ENCODE measurements at places on chromosomes 6 and 20. TPM values are rescaled to one million over a fixed set of nuclear protein-coding genes. Genes with fewer than 3 reads are reported as not detected.

KIFC1 gene
- total RNA-seq = 10.5 TPM

ANGPT4 gene
- 0.04 TPM for total RNA-seq

LST1 gene
- total RNA-seq = 9.0 TPM

GLP1R gene
- total RNA-seq = under 0.01 TPM

THBD gene
- 5.1 TPM for total RNA-seq

PRL gene
- 0.13 TPM for total RNA-seq

TPD52L1 gene
- total RNA-seq = 39.8 TPM

HLA-DRB5 gene
- 8.4 TPM for total RNA-seq

PRKN gene
- total RNA-seq = 4.0 TPM

PREX1 gene
- 17.3 TPM for total RNA-seq

SAPCD1 gene
- total RNA-seq = 2.7 TPM

PET117 gene
- total RNA-seq = 10.7 TPM

IP6K3 gene
- total RNA-seq = 27.8 TPM

RIMS4 gene
- total RNA-seq = 5.7 TPM

ISM1 gene
- total RNA-seq = 1.4 TPM

GGTLC1 gene
- not detected for total RNA-seq

PHF10 gene
- 32.5 TPM for total RNA-seq

CST4 gene
- total RNA-seq = not detected

ATP6V1G2 gene
- total RNA-seq = 1.4 TPM

AIF1 gene
- total RNA-seq = 29.2 TPM

C2 gene
- total RNA-seq = 3.7 TPM

SCAND1 gene
- 26.4 TPM for total RNA-seq

TPX2 gene
- total RNA-seq = 21.9 TPM

ATF6B gene
- total RNA-seq = 11.7 TPM

HLA-G gene
- total RNA-seq = not detected

LATS1 gene
- 21.8 TPM for total RNA-seq

FAM229B gene
- 34.8 TPM for total RNA-seq
